ENCODE measurements at places on chromosomes 11 and 22. TPM values are rescaled to one million over a fixed set of nuclear protein-coding genes. Genes with fewer than 3 reads are reported as not detected.

DNA sequence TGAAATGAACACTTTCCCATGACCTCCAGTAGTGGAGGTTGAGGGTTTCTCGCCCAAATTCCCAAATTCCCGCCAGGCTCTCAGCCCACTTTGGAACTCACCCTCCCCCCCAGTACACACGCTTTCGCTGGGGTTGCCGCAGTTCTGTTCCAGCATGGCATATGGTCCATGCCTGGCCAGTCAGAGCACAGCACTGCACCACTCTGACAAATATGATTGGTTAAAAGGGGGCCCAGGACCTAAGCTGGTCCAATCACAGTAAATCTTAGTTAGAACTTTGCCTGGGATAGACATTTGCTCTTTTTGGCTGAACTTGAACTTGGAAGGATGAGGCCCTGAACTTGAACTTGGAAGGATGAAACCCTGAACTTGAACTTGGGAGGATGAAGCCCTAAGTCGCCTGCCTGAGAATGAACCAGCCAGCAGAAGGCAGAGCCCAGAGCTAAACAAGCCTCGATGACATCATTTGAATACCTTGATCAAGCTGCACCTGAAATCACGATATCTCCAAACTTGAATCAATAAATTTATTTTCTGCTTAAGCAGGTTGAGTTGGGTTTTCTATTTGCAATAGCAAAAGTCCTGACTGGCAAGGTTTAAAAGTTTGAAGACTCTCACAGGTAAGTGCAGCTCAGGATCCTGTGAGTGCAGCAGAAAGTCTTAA is 12.6 kb upstream of the SSTR3 start:
- DNase-seq, result no peak

- DNase-seq, result no peak
Measured at GRCh38 chr11:15773476-15774387, 582.6 kb downstream of the SOX6 start.

The IL18BP gene
- polyA plus RNA-seq, result 6.6 TPM

The TTC28 gene
- 8.2 TPM for polyA plus RNA-seq

The SCGB1A1 gene
- polyA plus RNA-seq, result 24.1 TPM

Data from brain (organoid and tissue), 16 donors.